ENCODE measurements at places on chromosomes 2 and 18. TPM values are rescaled to one million over a fixed set of nuclear protein-coding genes. Genes with fewer than 3 reads are reported as not detected.

Gene MDH1B
- polyA plus RNA-seq = 1.3 TPM

Gene CD302
- 13.7 TPM for polyA plus RNA-seq

Gene GRB14
- 0.41 TPM for polyA plus RNA-seq

Gene SLC5A7
- polyA plus RNA-seq = 0.05 TPM

Gene VSNL1
- 1.4 TPM for polyA plus RNA-seq

Gene OXER1
- polyA plus RNA-seq = 3.4 TPM

Gene MERTK
- 16.5 TPM for polyA plus RNA-seq

Gene CHRNG
- 0.48 TPM for polyA plus RNA-seq

Gene RPRM
- 0.59 TPM for polyA plus RNA-seq

Gene EML6
- 3.4 TPM for polyA plus RNA-seq

Gene ASIC4
- polyA plus RNA-seq = 0.23 TPM

Gene TRABD2A
- polyA plus RNA-seq = 13.8 TPM

DNA sequence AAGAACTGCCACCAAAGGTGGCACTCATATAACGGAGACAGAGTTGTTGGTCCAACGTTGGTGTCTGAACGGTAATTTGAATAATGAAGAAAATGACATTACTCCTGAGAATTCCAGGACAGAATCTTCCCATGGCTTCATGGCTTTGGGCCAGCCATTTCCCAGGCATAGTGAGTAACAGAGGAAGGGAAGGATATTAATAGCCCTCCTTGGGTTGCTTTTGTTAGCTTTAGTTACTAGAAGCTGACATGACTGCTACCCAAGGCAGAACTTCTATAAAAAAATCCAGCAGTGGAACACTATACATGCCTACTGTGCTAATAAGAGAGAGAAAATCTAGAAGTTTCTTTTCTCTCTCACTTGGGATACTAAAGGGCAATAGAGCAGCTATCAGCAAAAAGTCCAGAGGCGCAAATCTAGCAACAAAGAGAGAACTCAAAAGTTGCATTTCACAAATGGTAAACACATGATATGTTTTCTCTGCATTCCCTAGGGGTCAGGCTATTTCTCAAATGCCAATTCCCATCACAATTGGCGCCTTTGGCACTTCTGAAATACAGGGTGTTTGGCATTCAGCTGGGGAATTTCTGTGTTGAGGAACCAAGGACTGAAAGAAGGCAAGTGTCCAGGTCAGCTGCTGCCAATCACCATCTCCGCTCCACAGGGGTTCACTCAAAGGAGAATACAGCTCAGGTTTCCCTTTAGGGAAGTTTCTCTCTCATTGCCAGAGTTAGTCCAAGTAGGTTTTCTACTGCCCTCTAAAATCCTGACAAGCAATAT is 160.8 kb upstream of the KYNU start:
- no peak for DNase-seq

GRCh38 chr18:47953471-47953931 is 23.0 kb upstream of the SMAD2 start:
- no peak for DNase-seq

DNA sequence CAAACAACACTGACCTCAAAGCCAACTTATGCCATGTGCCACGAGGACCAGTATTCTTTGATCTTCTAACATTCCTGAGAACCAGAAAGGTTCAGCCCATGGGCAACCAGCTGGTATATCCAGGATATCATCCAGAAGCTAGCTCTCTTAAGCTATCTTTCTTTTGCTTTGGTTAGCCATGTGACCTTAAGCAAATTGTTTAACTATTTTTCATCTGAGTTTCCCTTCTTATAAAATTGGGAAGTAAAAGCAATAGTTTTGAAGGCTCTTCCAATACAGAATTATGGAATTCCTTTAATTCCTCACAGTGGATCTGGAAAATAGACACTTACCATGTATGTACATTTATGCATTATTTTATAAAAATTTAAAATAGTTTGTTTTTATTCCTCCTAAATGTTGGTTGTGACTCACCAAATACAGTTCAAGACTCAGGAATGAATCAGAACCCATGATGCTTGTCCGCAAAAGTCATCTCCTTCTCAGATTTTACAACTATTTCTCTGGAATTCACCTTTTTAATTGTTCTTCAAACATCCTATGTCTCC is 435.7 kb downstream of the ZEB2 start:
- DNase-seq = no peak

DNA sequence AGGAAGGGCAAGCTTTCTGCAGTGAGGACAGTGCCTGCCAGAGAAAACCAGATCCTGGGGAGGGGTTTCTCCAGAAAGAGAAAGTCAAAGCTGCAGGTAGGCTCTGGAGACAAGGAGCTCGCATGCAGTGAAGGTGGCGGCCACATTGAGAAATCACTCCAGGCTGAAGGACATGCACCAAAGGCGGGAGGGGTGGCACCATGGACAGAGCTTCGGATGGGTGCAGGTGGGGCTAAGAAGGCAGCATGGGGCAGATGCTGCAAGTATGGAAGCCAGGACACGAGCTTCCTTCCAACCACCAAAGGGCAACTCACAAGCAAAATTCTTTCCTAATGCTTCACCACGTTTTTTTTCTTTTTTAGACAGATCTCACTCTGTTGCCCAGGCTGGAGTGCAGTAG is 104.4 kb upstream of the SLC35G4 start:
- no peak for DNase-seq

GRCh38 chr2:205646680-205647079 is 35.6 kb upstream of the NRP2 start:
- DNase-seq = no peak

DNA sequence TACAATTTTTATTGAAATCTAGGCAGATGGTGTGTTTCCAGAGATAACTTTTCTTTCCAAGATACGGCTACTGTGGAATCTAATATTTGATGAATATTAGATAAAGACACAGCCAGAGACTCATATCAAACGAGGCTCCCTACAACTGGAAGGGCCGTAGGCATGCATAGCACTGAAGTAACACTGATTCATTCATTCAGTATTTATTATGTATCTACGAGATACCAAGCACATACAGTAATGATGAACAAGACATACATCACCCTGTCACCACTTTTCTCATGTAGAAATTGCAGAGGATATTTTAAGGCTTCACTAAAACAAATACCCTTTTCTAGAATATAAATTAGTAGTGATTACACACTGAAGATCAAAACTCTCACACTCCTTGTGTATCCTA is 74.5 kb downstream of the KCTD18 start:
- DNase-seq = no peak

GRCh38 chr18:76875390-76876325 is 53.3 kb downstream of the ZNF236 start:
- no peak for DNase-seq

DNA sequence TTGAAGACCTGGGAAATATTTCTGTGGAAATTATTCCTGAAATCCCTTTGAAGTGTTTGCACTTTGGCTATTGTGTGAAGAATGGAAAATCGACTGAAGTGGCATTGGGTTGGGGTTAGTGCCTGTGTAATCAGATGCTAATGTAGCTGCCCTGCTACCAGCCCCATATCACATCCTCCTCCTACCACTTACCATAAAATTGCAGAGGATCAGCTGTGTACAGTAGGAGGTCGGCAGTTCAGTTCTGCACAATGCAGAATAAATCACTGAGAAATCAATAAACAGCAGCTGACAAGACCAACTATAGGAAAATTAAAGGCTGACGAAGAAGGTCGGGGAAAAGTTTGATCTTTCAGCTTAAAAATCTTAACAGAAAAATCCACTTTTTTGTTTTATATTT is 440.9 kb downstream of the PTPRM start:
- DNase-seq = no peak

GRCh38 chr2:48715956-48716355 is 39.6 kb downstream of the LHCGR start:
- DNase-seq = no peak

- no peak for DNase-seq
Observed at GRCh38 chr2:149059822-149060221, 21.3 kb downstream of the LYPD6B start.

DNA sequence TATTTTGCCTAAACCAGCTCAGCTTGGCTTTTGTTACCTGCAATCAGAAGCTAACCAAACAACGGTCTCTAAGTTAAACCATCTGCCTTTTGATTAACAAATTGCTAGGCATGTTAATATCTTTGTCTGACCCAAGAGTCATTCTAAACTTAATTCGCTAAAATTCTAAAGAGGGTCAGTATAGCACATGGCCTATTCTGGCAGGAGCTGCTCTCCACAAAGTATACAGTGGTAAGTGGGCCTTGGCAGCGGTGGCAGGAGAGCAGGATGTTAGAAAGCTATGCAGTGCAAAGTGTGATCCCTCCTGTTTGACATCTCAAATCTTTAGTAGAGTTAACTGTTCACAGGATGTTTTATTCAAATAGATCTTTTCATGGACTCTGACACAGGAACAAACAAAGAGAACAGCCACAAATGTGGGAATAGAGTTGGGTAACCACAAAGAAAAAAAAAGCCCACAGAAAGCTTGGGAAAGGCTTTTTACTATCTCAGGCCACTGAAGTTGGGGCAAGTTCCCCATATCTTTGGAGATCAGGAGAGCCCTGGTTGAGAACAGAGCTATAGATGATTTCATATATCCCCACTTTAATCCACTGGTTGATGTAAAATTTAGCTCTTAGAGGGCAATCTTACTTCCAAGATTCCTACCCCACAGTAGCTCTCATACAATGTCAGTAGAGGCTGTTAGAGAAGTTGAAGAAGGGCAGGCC is 10.6 kb downstream of the CFAP210 start:
- DNase-seq = no peak
